ENCODE measurements at places on chromosomes 5 and 9.
A peak's percentile ranks its signal among the peaks of the same experiment; 100 is the strongest.

- no peak for DNase-seq
Observed at GRCh38 chr5:116465411-116465810, 109.2 kb downstream of the SEMA6A start.

- no peak for DNase-seq
Observed at GRCh38 chr5:89042746-89043145, 159.8 kb upstream of the MEF2C start.

GRCh38 chr9:132694144-132694543 lies 23.9 kb downstream of the GTF3C4 start:
- DNase-seq: peak; percentile 56

DNA sequence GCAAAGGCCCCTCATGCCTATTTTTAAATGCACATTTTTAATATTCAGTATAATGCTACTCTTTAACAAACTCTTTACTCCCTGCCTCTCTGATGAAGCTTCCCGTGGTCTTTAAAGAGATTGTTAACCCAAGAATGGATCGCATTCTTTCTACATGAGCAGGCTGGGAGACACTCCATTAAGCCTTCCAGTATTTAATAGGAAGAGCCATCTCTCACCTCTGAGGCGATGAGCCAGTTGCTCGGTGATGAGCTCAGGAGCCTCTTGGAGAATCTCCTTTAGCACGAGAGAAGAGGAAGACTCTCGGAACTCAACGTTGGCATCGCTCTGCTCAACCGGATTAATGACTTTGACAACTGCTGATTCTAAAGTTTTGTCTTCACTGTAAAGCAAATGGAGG lies 59.6 kb downstream of the PRUNE2 start:
- no peak for DNase-seq

- no peak for DNase-seq
Observed at GRCh38 chr5:170865622-170866021, 3.8 kb downstream of the RANBP17 start.

All from CD4-positive, CD25-positive, alpha-beta regulatory T cell (primary cell).